Activated naive CD8-positive, alpha-beta T cell treated with anti-CD3 and anti-CD28 coated beads for 36 hours (primary cell): ENCODE measurements at places on chromosomes 7 and 10. TPM values are rescaled to one million over a fixed set of nuclear protein-coding genes. Genes with fewer than 3 reads are reported as not detected.

INSYN2A gene
- total RNA-seq: not detected

DNA sequence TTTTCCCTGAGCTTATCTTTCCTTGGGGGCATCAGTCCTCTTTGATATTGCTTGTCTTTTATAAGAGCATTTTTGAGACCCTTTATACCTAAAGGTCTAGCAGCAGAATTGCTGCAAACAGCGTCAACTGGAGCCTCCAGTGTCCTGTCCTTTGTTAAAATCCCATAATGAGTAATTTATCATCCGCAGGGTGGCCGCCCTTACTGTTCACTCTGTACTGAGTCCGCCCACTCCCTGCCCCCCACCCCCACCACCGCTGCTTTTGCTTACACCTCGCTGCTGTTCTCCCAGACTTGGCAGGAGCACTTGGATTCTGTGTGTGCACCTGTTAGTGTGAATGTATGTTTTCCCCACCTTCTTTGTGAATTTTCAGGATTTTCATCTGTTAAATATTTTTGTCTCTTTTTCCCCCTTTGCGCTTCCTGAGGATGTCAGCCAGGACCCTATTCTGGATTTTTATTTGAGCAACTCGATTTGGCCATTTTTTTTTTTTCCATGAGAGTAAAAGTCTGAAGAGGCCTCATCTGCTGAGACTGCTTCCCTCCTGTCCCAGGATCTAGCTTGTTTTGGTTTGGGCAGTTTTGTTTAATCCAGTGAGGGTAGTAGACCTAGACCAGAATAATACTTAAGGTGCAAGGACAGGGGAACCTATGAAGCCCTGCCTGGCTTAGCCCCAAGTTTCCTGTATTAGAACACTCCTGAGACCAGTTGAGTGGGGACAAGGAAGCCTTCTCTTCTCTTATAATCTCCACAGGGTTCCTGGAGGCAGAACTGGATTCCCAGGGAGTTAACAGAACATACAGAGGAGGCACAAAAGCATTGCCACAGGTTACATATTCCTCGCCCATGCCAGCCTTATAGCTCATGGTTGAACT is 8.2 kb downstream of the AGFG2 start:
- H3K4me3 ChIP-seq: peak overlapping the region; percentile 82
- H3K4me1 ChIP-seq: peaks cover 77% of the 10 kb centered on the region
- peak overlapping the region; percentile 99 for H3K27ac ChIP-seq
- peaks cover 48% of the 10 kb centered on the region for H3K36me3 ChIP-seq
- DNase-seq: no peak

CPA1 gene
- not detected for total RNA-seq

GRCh38 chr10:24851629-24852028 is 100.8 kb downstream of the PRTFDC1 start:
- no peaks in the 10 kb centered on the region for H3K36me3 ChIP-seq
- H3K27me3 ChIP-seq: no peaks in the 10 kb centered on the region
- H3K4me1 ChIP-seq: peaks cover 3% of the 10 kb centered on the region
- no peak overlapping the region for H3K27ac ChIP-seq
- no peak for DNase-seq

PHKG1 gene
- total RNA-seq: 1.3 TPM

GRCh38 chr10:98917828-98918227 is 317.8 kb downstream of the HPSE2 start:
- H3K4me1 ChIP-seq: no peaks in the 10 kb centered on the region
- H3K36me3 ChIP-seq: no peaks in the 10 kb centered on the region
- no peak overlapping the region for H3K27ac ChIP-seq

TMEM213 gene
- not detected for total RNA-seq

- DNase-seq: no peak
- no peaks in the 10 kb centered on the region for H3K27me3 ChIP-seq
- no peak overlapping the region for H3K4me3 ChIP-seq
These were observed 93.5 kb downstream of the AKAP9 start for GRCh38 chr7:92034116-92034515.
